ENCODE measurements at places on chromosomes 3 and 15. TPM values are rescaled to one million over a fixed set of nuclear protein-coding genes. Genes with fewer than 3 reads are reported as not detected.
A peak's percentile ranks its signal among the peaks of the same experiment; 100 is the strongest.

The DCLK3 gene
- not detected for total RNA-seq

The CNTN3 gene
- not detected for total RNA-seq

The DLEC1 gene
- not detected for total RNA-seq

The TBC1D2B gene
- total RNA-seq, result 14.6 TPM

The SH3GL3 gene
- total RNA-seq, result 0.27 TPM

DNA sequence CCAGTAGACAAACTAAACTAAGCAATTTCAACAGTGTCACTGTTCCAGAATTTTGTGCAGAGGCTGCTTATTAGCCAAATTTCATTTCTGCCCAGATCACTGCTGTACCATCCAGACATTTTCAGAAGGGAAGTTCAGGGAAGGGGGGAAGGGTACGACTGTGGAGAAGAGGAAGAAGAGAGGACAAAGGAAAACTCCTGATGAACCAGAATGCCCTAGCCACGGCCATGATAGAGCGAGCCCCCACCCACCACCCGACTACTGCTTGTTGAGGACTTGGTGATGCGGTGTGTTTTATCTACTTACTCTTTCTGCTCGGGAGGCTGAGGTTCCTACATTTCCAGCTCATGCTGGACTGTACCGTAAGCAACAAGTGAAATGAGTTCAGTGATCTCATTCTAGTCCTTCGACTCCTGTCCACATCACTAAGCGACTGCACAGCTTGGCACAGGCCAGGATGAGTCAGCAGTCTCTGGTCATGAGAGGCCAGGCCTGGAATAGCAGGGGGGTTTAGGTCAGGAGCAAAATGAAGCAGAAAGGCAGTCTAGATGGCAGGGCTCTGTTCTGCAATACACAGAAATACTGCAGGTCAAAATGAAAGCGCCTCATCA is 330.8 kb downstream of the TIGIT start:
- peak; percentile 99 for DNase-seq

- peak; percentile 18 for DNase-seq
These were observed 60.3 kb downstream of the NOX5 start for GRCh38 chr15:69074843-69075224.

DNA sequence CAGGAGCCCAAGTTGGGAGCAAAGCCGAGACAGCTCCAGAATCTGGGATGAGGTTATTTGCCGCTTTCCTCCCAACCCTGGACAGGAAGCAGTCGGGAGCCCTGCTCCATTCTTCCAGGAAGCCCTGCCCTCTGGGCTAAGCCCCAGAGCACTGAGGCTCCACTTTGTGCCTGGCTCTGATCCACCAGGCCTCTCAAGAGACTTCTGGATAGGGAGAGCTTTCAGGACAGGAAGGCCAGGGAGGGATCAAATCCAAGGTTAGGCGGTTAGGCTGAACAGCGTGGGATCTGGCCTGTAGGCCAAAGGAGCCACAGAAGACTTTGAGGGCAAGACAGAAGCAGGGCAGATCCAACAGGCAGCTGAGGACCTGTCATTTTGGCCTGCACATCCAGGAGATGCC is 835 bp downstream of the STOML1 start:
- DNase-seq, result peak; percentile 65

DNA sequence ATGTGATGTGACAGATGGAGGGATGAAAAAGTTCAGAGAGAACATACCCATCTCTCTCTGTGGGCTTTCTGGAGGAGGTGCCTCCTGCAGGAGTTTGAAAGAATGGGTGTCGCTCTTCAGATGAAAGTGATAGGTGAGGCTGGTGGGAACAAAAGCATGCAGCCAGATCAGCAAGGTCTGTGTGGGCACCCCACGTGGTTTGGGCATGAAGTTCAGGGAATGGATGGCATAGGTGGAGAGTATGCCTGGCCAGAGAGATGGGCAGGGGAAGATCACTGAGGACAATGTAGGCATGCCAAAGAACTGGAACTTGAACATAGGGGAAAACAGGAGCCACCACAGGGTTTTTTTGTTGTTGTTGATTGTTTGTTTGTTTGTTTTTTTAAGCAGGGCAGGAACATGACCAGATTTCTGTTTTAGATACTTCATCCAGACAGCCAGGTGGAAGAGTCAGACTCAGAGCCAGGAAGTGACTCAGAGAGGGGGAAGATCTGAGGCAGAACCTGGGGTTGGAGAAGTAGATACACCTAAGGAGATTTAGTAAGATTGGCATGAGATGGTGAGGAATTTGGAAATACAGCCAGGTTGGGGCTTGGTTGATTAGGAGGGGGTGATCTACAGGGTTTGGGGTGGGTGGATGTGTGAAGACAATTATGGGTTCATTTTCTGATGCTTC is 64.8 kb upstream of the CLSTN2 start:
- DNase-seq, result no peak

DNA sequence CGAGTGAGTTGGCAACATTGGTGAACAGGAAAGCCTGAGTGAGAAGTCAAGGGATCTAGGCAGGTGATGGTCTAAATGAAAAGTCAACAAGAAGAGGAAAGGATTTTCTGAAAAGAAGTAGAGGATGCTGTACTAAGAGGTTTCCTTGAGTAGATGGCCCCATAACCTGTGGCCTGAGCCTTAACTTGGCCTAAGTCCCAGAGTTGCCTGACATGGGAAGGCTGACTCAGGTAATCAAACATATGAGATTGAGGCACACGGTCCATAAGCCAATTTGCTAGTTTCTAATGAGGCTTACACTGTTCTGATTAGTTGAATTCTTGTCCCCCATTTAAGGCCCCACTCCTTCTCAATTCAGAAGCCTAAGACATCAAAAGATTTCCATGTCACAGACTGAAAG is 262.5 kb upstream of the LMCD1 start:
- DNase-seq, result no peak

DNA sequence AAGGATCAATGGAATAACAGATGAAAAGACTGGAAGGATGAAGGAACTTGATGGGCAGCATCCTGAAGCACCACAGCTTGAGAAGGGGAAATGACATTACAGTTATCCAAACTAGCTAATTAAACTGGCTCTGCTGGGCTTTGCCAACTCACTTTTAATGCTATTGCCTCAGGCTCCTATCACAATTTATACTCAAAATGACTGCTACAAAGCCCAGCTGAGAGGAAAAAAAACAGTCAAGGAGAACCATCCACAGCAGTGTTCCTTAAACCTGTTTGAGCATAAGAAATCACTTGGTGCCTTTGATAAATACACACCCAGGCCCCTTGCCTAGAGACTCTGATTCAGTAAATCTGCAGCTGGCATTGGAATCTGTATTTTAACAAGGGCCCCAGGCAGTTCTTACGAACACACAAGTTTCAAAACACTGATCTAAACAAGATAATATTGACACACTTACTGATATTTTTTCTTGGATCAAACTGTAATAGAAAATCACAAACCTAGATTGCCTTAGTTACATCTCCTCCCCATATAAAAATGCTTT is 85.8 kb downstream of the MB21D2 start:
- peak; percentile 72 for DNase-seq

DNA sequence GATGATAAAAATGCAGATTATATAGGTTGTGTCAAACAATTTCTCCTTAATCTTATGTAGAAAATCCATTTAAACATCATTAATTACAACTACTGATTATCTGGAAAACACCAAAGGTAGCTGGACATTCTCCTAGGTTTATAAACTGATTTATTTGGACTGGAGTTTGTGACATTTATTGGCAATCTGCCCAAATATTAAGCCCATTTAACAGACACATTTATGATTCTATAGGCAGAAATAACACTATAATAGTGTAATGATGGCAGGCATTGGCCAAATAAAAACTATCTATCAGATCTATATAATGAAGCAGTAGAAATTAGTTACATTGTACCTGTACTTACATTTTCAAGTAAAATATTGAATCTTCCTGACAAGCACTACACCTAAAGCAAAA is 117.8 kb downstream of the TFDP2 start:
- no peak for DNase-seq

DNA sequence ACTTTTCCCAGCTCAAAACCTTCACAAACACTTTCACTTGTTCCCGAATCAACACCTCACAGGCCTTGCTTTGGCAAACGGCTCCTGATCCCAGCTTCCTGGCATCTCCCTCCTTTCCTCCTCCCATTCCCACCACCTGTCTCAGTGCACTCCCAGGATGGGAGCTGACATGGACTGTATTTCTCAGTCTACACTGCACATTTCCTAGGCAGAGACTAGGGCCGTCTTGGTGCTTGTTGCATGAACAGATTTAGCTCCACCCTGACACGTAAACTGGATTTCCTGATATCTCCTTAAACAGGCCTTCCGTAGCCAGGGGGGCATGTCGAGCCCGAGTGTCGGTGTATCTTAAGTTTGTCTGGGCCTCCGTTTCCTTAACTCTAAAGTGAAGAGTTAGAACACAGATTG is 790 bp upstream of the WHAMM start:
- DNase-seq, result no peak

DNA sequence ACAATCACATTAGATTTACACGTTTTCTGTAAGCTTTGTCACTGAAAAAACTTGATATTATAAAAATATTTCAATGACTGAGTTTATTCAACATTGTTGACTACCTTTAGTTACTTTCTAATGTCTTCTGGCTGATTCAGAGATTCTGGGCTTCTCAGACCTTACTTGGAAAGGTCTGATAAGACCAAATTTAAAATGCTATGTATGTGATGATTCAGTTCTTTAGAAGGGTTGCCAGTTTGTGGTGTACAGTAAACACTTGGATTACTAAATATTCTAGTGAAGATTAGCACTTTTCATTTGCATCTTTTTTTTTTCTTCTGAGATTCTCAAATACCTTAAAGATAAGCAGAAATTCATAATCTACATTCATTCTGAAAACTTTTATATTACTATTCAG is 49.8 kb downstream of the SGO1 start:
- no peak for DNase-seq

DNA sequence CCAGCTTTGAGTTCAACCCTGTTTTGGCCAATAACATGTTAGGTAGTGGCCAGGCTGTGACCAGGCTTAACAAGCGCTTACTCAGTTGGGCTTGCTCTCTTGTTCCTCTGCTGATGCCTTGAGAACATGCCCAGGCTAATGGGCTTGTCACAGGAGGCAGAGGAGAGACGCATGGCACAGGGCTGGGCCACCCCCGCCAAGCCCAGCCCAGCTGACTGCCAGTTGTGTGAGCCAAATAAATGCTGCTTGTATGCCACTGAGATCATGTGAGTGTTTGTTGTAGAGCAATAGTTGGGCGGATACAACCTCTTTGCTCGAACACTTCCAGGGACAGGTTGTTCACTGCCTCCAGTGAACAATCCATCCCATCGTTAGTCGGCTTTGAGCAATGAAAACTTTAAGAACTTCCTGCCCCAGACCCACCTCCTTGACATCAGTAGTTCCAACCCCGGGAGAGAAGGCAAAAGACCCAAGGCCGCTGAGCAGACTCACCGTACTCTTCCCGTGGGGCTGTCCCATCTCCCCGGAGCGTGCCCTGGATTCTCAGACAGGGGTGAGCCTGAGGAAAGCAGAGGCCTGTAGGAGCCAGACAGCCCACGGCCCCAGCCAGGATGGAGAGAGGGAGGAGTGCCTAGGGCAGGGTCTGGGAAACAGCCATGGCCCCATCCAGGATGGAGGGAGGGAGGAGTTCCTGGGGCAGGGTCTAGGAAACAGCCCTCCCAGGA is 4.1 kb downstream of the PLA2G4F start:
- DNase-seq, result no peak
